ENCODE measurements at places on chromosomes 3 and 15. TPM values are rescaled to one million over a fixed set of nuclear protein-coding genes. Genes with fewer than 3 reads are reported as not detected.

The CCR8 gene
- total RNA-seq: not detected

The PLA2G4B gene
- total RNA-seq: 0.57 TPM

The UBAP1L gene
- total RNA-seq: 0.05 TPM

The SLC28A2 gene
- not detected for total RNA-seq

The CAMKV gene
- not detected for total RNA-seq

The DOCK3 gene
- 1.4 TPM for total RNA-seq

The CDHR4 gene
- not detected for total RNA-seq

The TMC3 gene
- total RNA-seq: not detected

The GOLGA8T gene
- not detected for total RNA-seq

GRCh38 chr15:80549191-80549590 is 145.0 kb downstream of the ARNT2 start:
- peak; percentile 67 for DNase-seq

- DNase-seq: no peak
These were observed 6.2 kb downstream of the CEMIP start for GRCh38 chr15:80785335-80785734.

DNA sequence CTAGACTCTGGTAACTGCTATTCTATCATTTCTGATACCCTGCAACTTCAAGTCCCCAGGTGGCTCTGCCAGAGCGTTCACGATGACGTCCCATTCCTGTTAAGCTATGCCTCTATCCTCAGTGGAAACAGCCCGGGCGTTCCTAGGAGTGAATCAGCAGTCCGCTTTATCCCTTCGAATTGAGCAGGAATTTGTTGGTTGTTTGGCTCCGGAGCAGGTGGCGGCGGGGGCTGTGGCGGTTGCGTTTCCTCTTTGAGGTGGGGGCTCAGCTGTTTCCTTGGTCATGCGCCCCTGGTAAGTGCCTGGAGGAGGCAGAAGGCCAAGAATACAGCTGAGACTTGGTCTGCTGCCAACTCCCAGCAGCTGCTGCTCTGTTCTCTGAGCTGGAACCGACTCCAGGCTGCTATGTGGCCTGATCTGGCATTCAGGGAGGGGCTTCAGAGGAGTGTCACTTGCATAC is 25.2 kb downstream of the ARPP21 start:
- DNase-seq: peak; percentile 46

DNA sequence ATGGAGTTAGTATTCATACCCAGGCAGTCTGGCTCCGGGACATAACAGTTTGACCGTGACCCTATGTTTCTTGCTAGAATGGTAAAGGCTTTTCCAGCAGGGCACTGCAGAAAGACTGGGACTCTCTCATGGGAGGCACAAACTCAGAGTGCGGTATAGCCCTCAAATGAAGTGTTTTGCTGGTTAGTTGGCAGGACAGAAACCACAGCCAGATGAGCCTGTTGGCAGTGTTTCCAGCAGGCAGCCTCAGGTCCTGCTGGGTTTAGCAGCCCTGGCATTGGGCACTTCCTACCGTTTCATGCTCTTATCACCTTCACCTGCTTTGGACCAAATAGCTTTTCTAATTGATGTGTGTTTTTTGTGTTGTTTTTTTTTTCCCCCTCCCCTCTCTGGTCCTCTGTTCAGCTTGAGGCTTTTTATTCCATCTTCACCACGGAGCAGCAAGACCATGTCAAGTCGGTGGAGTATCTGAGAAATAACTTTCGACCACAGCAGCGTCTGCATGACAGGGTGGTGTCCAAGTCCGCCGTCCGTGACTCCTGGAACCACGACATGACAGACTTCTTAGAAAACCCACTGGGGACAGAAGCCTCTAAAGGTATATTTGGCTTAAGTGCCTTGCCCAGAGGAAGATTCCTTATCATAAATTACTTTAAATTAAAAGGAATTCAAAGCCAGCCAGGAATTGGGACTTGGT is 205.6 kb downstream of the FEZF2 start:
- peak; percentile 14 for DNase-seq

GRCh38 chr3:54951405-54951804 is 23.5 kb upstream of the LRTM1 start:
- peak; percentile 82 for DNase-seq

DNA sequence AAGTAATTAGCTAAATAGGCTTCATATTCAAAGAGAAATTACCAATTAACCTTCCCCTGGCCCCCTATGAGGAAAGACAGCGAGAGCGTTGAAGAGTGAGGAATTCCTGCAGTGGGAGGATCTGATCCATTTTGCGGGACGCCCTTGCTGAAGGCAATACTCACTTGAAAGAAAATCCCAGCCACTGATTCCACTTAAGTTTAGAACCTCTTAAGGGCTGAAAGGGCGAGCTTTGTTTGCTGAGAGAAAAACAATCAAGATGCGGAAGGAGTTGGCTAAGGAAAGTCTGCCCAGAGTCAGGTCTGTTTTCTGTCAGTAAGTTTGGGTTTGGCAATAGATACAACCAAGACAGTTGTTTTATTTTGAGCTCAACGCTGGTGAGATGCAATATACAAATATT is 102.8 kb upstream of the GBE1 start:
- DNase-seq: no peak

GRCh38 chr15:62147551-62147950 is 17.5 kb downstream of the C2CD4B start:
- DNase-seq: no peak

- DNase-seq: no peak
These were observed 504.1 kb downstream of the TBL1XR1 start for GRCh38 chr3:176692966-176693785.

- DNase-seq: peak; percentile 65
These were observed 30.9 kb upstream of the C15orf39 start for GRCh38 chr15:75170711-75171341.

- no peak for DNase-seq
These were observed 13.4 kb upstream of the SATB1 start for GRCh38 chr3:18438586-18438985.

GRCh38 chr15:39511916-39512260 is 69.0 kb upstream of the THBS1 start:
- DNase-seq: peak; percentile 1

- DNase-seq: peak; percentile 9
These were observed 60.7 kb downstream of the UBE2E2 start for GRCh38 chr3:23263796-23264195.

DNA sequence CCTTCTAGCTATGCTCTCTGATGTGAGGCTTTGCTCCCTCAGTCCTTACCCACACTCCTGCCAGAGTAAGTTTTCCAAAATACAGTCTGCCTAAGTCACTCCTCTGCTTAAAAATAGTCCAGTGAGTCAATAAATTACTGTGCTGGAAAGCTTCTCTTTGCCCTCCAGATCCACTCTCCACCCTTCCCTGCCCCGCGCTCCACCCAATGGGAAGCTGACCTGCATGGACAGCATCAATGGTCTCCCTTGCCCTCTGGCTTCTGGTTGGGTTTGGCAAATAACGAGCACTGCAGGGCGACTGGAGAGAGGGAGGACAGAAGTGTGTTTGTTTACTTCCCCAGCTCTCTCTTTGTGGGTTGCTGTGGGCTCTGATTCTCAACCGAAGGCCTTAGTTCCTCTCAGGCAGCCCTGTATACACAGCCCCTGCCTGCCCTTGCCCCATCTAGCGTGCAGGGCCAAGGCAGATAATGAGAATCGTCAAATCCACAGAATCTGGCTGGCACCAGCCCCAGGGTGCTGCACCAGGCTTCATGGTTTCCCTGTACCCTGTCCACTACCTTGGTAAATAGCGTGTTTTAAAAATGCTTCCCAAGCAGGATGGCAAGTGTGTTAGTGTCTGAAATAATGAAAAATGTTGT is 110.4 kb downstream of the ADAMTSL3 start:
- DNase-seq: no peak
